ENCODE measurements at places on chromosomes 2 and 18.

- no peak for DNase-seq
These were observed 134.0 kb upstream of the HDAC4 start for GRCh38 chr2:239534581-239535412.

- DNase-seq: no peak
These were observed 230.6 kb upstream of the LRATD1 start for GRCh38 chr2:14401873-14402272.

DNA sequence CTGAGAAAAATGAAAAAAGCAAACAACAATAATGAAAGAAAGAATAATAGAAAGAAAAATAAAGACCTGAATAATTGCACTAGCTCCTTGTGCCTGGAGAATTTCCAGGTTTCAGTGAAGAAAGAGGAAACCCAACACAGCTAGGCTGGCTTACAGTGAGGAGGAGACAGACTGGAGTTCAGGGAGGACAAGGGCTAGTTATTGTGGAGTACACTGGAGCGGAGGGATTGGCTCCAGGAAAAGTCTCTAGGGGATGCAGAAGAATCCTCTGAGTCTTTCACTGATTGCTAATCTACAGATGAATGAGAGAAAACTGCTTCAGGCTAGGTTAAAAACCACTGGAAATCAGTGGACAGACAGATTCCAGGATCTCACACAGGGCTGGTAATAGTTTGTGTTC lies 163.6 kb upstream of the RBMS1 start:
- no peak for DNase-seq

GRCh38 chr2:197273485-197273884 lies 37.1 kb downstream of the ANKRD44 start:
- no peak for DNase-seq

Data from stimulated activated CD4-positive, alpha-beta T cell treated with anti-CD3 and anti-CD28 coated beads, TNF-alpha, amount 100 ng/mL, for 1 hour (primary cell).